ENCODE measurements at places on chromosomes 5 and 9.

DNA sequence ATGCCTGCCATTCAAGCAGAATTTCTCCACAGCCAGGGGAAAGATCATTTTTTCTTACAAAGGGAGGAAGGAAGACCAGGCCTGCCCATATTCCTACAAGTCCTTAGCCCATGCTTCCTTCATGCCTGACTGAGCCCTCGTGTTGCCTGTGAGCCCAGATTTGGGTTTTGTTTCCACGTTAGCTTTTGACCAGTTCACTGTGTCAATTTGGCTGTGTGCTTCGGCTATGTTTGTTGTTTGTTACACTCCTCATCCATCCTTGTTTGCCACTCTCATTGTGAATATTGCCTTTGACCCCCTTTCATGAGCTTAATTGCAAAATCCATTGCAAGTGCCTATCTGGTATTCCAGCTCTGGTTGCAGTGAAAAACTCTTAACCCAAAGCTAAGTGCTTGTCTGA is 84.7 kb upstream of the RIOK2 start:
- no peak for DNase-seq

GRCh38 chr9:106324591-106325280 is 538.2 kb upstream of the ZNF462 start:
- no peak for DNase-seq

- DNase-seq: no peak
Observed at GRCh38 chr5:1915316-1915715, 32.6 kb upstream of the IRX4 start.

DNA sequence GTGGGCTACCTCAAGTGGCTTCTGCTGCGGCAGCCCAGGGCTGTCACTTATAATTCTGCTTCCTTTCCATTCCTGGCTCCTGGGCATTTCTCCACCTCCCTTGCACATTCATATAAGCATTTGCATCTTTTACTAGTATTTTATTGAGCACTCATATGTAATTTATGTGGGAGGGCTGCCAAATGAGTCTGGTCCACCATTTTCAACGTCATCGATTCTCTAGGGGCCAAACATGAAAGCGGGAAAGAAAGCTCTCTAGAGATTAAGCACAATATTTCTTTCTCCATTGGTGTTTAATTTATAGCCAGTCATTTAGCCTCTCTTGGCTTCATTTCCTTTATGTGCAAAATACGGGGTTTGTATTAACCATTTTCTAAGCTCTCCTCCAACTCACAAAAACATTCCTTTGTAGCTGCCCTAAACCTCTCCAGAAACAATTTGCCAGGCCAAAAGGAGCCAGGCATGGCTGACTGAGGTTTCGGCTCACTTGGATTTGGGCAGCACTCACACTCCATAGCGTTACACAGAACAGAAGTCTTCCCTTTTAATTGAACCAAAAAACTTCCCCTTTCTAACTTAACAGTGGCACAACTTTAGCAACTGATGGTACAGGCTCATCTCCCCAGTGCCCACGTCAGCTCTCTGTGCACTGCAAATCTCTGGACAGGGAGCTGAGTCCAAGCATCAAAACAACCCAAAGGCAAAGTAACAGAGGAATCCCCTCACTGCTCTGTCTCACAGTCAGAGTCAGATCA is 183.5 kb downstream of the ROR2 start:
- no peak for DNase-seq

- DNase-seq: peak; percentile 79
Observed at GRCh38 chr5:151740336-151740942, 18.0 kb downstream of the ATOX1 start.

GRCh38 chr5:3277590-3278196 is 317.9 kb upstream of the IRX1 start:
- DNase-seq: no peak

DNA sequence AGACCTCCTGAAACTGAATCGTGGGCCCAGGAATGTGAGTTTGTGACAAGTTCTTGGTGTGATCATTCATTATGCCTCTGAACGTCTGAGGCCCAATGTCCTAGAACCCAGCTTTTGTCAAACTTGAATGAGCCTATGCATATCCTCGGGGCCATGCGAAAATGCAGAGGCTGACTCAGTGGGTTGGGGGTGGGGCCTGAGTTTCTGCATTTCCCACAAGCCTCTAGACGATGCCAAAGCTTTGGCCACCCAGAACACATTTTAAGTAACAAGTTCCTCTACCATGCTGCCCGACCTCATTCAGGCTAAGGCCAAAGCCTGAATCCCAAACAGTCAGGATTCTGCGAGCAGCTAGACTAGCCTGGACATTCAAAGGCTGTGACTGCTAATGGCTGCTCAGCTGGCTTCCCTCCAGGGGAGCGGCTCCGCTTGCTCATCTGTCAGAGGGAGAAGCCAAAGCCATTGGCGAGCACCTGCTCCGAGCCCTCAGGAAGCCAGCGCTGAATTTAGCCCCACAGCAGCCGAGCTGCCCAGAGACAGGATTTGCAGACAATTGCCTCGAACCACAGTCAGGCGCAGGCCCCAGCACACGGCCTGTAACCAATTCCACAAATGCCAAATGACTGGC is 177.5 kb downstream of the ZDHHC21 start:
- DNase-seq: no peak

- DNase-seq: no peak
Observed at GRCh38 chr9:28197653-28198052, 624.4 kb upstream of the C9orf72 start.

DNA sequence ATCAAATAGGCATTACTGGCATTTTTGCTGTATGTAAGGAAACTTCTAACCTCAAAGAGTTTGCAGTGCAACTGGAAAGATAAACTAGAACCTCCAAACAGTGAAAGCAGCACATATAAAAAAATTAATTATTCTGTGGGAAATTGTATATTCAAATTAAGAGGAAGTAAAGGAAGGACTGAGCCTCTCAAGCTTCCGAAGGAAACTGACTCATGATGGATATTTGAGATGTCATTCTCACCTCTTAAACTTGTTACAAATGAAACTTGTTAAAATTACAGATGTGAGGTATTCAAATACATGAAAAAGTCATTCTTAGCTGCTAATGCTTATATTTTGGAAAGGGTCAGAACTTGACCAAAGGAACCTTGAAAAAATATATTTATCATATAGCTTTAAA is 538.7 kb downstream of the PDE4D start:
- no peak for DNase-seq

GRCh38 chr5:126492939-126493338 is 69.7 kb downstream of the GRAMD2B start:
- DNase-seq: no peak

DNA sequence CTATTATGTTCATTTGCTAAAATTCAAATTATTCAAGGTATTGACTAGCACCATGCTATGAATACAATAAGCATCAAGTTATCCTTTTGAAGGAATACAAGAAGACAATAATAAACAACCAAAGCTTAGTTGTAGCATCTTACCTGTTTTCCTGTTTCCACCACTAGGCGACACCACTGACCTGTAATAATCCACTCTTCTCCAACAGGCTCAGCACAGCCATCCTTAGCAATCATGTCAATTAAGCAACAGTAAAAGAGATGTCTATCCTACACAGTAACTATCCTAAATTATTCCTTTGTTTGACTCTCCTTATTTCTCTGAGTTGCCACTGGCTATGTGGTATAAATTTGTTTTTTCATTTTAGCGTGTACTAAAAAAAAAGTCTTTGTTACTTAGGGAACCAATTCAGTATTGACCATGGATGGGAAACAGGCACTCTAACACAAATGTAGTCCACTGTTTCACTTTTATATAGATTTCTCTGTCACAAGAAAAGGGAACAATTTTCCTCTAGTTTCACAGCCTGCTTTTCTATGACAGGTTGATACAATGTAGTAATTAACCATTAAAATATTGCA is 46.2 kb downstream of the PCA3 start:
- peak; percentile 63 for DNase-seq

DNA sequence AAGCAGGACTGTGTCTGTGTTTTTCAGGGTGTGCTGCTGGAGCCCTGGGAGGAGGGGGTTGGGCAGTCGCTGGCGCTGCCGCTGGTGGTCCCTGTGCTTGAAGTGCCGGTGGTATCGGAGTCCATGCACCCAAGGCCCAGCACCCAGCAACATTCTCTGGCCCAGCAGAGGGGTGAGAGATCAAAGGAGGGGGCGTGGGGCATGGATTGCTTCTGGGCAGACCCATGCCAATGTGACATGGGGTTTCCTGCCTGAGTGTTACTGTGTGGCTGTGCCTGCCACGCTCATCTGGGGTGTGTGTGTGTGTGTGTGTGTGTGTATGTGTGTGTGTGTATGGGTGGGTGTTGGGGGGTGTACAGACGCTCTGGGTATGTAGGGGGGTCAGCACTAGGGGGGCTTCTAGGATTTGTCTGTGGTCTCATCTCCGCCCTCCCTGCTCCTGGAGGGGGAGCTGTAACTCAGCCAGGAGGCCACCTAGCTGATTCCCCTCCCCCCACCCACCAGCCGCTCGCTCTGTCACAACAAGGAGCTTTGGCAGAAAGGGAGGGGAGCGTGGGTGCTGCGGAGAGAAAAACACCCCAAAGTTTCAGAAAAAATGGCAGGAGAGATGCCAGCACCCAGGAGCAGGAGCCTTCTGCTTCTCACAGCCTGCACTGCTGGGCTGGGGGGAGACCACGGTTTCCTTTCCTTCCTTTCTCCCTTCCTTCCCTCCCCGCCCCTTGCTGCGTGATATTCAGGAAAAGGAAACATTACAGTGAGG is 35.9 kb upstream of the HSPA9 start:
- DNase-seq: no peak

DNA sequence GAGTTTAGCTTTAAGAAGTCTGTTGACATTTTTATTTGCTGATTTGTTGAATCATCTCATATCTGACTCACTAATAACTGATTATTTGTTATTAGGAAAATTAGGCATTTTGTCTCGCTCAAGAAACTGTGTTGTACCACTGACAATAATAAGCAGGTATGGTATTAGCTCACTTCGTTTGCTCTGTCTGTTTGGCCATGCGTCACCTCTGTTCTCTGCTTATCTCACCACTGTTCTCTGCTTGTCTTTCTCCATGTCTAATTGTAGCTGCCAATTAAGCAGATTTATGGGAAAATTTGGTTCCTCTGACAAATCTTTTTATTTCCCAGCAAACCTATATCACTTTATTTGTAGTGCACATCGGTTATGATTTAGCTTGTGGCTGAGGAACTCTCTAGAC is 138.9 kb downstream of the WDR41 start:
- DNase-seq: no peak

DNA sequence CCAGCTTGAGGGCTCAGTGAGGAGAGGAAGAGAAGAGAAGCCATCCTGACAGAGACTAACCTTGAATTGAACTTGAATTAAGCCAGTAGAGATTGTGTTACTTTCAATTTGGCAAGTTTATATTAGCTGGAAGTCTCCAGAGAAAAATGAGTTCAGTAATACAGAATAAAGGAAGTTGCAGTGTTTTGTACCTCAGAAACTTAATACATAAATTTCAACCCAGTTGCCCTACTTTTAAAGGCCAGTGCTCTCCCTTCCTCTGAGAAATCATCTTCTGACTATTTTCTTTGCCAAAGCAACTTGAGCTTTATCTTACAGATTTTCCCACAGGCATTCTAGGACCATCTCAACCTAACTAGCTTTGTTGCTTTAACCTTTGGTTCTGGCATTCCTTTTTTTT is 231.0 kb upstream of the GAS1 start:
- no peak for DNase-seq

GRCh38 chr5:80078921-80079320 is 43.8 kb downstream of the THBS4 start:
- DNase-seq: no peak

GRCh38 chr9:88258601-88259000 is 120.3 kb upstream of the SPATA31C2 start:
- no peak for DNase-seq

DNA sequence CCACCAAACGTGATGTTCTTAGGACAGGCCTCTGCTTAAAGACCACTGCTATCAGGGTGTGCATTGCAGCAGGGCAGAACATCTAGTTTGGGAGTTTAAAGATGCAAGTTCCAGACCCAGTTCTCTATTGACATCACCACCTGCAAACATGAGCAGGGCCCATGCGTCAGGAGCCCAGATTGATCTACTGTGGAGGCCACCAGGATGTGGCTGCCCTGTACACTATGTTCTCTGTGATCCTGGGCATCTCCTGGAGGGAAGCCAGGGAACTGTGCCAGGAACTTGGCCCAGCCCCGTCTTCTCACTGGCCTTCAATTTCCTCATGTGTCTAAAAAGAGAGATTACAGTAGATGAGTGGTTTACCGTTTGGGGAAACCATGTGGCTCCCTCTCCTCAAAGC is 87.1 kb downstream of the PDE6A start:
- DNase-seq: peak; percentile 59

DNA sequence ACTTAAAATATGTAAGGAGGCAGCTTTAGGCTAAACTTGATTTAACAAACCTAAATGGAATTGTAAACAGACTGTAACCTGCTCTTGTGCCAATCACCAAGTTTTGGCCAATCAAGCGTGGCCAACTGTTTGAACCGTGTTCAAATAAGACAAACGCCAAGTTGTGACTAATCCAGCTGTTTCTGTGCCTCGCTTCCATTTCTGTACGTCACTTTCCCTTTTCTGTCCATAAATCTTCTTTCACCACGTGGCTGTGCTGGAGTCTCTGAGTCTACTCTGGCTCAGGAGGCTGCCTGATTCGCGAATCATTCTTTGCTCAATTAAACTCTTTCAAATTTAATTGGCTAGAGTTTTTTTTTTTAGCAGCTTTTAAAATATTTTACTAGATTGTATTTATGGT is 71.3 kb downstream of the LIX1 start:
- DNase-seq: no peak

DNA sequence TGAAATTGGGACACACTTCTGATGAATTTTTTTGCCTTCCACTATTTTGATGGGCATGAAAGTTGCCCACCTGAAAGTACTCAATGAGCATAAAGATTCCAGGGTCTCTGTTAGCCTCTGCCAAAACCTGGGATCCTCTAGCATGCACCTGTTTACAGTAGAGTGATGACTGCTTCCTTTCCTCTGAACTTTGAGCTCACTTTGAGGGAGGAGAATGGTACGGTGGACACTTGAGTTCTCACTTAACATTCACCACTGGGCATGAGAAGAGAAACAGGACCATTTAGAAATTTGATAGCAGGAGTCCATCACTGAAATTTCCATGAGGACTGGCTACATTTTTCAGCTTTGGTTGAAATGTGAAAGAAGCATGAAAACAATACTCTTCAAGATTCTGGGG is 374.8 kb downstream of the KDM4C start:
- DNase-seq: no peak

DNA sequence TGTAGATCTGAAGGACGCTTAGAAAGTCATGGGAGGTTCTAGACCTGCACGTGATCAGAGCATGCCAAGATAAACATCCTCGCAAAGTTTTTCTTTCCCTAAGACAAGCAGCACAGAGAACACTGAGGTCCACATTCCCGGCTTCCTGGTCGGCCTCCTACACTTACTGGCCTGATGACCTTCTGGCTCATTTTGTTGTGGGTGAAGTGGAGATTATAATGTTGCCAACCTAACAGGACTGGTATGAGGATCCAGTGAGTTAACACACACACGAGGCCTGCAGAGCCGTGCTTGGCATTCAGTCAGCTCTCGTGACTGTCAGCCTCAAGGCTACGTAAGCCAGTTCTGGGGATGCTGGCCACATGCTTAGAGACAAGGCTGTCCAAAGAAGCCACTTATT is 186.0 kb downstream of the TENT4A start:
- no peak for DNase-seq

- DNase-seq: no peak
Observed at GRCh38 chr5:32475334-32476097, 31.0 kb upstream of the ZFR start.
